ENCODE measurements at places on chromosomes 2 and 18.

DNA sequence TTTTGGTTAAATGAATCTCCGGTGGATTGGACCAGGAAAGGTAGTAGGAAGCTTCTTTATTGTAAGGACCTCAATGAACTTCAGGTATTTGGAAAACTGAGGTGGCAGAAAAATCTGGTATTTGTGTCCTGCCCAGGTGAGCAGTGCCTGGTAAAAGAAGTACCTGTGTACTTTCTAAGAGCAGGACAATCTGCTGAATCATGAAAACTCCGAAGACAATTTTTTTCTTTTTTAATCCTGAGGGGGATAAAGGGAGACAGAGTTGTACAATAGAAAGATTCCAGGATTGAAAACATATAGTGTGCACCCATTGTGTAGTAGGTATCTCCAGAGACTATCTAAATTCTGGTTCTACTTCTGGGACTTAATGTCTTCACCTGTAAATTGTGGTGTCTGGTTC, 191.8 kb upstream of the SPOPL start:
- no peak for DNase-seq

GRCh38 chr2:172908275-172908674, 167.4 kb upstream of the MAP3K20 start:
- no peak for DNase-seq

- DNase-seq: no peak
Measured at GRCh38 chr2:2039826-2040225, 291.2 kb downstream of the MYT1L start.

DNA sequence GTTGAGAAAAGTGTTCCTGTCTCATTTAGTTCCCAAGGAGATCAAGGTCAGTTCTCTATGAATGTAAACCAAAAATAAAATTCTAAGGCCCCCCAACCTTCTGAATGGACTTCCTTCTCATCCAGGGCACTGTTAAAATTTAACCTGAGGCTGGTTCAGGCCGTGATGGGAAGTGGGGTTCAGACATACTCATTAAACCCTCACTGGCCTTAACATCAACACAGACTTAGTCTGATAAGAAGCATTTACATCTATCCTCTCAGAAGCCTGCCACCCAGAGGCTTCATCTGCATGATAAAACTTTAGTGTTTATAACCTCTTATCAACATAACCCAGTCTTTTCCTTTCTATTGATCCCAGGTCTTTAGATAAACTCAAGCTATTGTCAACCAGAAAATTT, 22.4 kb downstream of the ITSN2 start:
- no peak for DNase-seq

- DNase-seq: no peak
Measured at GRCh38 chr2:157216286-157216965, 41.1 kb upstream of the GALNT5 start.

DNA sequence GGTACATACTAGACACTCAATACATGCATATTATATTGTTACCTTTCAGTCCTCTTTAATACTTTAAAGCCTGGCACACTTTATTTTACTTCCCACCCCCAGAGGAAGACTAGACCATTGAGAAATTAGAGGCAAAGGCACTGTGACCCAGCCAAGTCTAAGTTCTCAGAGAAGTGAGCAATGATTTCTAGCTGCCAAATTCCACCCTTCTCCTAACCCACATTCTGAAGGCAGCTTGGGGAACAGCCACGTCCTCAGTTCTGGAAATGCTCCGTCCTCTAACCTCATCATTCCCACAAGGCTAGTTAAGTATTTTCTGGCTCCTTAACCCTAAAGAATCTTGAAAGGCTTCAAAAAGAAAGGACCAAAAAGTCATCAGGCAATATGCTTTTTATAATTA, 86.6 kb downstream of the COL5A2 start:
- peak; percentile 81 for DNase-seq

DNA sequence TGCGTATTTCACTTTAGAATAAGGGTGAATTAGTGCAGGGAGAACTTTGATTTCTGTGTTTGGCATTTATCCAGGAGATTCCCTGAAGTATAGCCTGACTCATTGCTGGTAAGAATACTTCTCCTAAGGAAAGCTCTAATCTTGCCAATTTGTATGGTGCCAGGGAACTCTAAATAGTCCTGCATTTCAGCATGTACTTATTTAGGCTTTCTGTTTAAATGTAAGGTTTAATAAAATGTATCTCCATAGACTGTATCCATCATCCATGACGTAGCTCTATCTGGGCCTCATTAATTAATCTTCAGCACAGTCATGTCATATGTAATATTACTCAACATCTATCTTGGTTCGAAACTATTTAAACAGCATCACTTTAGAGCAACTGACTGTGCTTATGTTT, 127.7 kb downstream of the DOK6 start:
- DNase-seq: peak; percentile 54

- no peak for DNase-seq
Measured at GRCh38 chr2:239693330-239693729, 292.5 kb upstream of the HDAC4 start.

All from astrocyte of the spinal cord (primary cell).